ENCODE measurements at places on chromosomes 5 and 9.

DNA sequence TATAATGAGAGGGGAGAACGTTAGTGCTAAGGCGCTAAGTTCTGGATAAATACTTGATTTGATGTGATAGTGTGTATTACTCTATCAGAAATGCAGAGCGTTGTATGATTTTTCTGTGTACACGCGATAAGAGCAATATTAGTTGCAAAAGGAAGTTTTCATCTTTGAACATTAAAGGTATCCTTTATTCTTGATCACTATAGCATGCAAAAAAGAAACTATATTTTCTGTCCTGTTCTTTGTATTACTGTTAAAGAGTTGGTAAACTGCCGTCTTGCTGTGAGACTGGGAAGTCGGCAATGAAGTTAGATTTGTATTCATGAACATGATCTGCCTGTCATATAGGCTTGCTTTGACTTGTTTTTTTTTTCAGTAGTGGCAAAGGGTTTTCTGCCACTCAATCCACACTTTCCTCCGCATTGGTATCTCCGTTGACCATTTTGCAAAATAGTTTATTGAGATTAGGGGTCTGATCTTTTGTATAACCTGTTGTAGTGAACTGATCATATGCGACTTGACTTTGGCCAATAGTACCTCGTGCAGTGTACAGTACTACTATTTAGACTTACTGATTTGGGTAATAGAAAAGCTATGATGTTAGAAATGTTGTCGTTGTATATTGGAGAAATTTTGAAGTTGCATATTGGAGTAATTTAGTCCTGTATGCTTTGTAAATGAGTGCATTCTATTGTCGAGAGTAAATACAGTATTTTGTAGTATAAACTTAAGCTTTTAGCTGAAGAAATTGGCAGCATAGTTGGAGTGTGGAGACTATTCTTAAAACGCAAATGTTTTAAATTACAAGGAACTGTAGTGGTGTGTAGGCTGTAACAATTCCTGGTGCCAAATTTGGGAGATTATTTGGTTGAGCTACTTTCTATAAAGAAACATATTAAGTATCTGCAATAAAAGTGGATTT is 1.7 kb downstream of the DENND4C start:
- no peak for DNase-seq

DNA sequence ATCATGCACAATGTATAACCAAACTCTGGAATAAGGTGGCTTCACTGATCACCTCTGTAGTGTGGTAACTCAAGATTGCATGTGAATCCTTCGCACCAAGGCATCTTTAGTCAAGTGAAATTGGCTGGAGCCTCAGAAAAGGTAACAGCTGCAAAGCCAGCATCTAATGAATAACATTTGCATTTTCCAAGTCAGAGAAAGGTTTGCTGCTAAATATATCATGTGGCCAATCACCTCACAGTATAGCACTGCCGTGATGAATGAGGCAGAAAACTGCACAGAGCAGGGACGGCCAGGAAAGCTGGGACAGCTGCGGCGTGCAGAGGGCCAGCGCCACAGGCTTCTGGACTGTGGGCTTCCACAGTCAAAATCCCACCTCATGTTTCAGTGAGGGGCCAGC is 18.5 kb downstream of the MRPS27 start:
- DNase-seq, result no peak

DNA sequence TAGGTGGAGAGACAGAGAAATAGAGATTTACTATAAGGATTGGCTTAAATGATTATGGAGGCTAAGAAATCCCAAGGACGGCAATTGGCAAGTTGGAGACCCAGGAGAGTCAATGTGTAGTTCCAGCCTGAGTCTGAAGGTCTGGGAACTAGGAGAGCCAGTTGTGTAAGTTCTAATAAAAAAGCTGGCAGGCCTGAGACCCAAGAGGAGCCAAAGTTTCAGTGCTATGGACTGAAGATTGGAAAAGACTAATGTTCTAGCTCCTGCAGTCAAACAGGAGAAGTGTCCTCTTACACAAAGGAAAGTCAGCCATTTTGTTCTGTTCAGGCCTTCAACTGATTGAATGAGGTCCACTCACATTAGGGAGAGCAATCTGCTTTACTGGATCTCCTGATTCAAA is 50.0 kb downstream of the NMUR2 start:
- no peak for DNase-seq

GRCh38 chr9:31535651-31536050 is 848.8 kb upstream of the ACO1 start:
- DNase-seq, result no peak

DNA sequence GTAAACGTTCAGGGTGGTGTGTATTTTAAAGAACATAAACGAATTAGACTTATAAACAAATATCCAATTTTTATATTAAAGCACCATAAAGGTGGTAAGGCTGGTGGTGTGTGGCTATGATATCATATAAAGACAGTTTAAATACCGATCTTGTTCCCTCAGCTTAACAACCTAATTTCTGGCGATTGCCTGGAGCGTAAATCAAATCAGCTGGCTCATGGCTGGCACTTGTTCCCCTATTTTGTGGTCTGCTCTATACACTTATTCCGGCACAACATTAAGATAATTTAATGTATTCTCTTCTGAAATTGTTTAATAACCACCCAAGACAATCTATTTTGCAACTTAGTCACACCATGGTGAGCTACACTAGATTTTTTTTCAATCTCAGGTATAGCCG is 2.4 kb upstream of the HAPLN1 start:
- DNase-seq, result no peak

DNA sequence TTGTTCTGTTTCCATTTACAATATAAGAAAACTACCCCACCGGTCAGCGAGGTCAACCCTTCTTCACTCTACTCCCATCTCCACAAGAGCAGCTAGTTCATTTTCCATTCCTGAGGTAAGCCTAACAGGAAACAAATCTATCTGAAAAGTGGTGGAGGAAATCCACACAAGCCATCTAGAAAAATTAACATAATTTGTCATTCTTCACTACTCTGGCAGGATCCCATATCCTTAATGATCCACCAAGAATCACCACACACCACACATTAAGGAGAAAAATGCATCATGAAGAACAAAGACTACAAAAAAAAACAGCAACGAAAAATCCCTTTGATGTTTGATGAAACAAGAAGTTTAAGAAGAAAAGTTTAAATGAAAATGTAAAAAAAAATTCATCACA is 1771.0 kb downstream of the EFNA5 start:
- no peak for DNase-seq

All from GM18507 (cell line).